ENCODE measurements at places on chromosomes 1 and 21.

DNA sequence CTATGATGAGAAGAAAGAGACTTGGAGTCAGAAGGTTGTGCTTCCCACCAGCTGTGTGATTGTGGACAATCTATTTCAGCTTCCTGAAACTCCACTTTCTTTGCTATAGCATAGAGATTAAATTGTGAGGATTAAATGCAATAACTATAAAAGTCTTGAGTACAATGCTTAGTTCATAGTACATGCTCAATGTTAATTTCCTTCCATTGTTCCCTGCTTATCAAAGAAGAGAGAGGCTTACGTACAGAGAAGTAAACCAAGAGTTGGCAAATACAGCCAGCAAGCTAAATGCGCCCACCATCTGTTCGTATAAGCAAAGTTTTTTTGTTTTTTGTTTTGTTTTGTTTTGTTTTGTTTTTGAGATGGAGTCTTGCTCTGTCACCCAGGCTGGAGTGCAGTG, 317.9 kb upstream of the NFIA start:
- DNase-seq, result no peak

GRCh38 chr1:20587661-20588053, 1.2 kb upstream of the CDA start:
- no peak for DNase-seq

GRCh38 chr1:211579440-211580302, 710 bp upstream of the SLC30A1 start:
- DNase-seq, result no peak

GRCh38 chr1:213507472-213508223, 456.6 kb downstream of the RPS6KC1 start:
- no peak for DNase-seq

DNA sequence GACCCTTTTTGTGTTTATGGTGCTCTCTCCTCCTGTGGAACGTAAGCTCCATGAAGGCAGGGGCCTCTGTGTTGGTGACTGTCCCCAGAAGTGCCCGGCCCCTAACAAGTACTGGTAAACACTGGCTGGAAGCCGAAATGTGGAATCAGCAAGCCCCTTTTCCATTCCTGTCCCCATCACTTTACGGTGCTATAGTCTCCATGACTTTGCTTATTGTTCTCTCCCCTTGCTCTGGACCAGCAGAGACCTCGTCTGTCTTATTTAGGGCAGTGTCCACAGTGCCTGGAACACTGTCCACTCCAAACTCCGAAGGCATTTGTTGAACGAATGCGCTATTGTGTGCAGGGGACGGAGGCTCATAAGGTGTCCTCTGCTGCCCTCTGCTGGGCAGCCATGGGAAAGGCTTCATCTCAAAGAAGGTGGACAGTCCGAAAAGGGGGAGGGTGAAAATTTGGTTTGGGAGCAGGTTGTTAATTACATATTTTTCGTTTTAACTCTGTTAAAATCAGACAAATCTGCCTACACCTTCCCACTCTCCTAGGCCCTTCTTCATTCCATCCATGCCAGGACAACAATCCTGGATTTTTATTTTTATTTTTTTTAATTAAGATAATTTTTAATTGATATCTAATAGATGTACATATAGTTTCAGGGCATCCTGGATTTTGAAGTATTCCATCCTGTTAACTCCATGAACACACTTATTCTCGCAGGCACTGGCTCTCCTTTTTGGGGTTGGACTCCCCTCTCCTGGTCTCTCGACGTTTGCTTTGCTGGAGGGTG, 115.6 kb downstream of the PGBD5 start:
- DNase-seq, result peak; percentile 62

GRCh38 chr1:84972377-84972987, 24.4 kb downstream of the MCOLN2 start:
- DNase-seq, result no peak

DNA sequence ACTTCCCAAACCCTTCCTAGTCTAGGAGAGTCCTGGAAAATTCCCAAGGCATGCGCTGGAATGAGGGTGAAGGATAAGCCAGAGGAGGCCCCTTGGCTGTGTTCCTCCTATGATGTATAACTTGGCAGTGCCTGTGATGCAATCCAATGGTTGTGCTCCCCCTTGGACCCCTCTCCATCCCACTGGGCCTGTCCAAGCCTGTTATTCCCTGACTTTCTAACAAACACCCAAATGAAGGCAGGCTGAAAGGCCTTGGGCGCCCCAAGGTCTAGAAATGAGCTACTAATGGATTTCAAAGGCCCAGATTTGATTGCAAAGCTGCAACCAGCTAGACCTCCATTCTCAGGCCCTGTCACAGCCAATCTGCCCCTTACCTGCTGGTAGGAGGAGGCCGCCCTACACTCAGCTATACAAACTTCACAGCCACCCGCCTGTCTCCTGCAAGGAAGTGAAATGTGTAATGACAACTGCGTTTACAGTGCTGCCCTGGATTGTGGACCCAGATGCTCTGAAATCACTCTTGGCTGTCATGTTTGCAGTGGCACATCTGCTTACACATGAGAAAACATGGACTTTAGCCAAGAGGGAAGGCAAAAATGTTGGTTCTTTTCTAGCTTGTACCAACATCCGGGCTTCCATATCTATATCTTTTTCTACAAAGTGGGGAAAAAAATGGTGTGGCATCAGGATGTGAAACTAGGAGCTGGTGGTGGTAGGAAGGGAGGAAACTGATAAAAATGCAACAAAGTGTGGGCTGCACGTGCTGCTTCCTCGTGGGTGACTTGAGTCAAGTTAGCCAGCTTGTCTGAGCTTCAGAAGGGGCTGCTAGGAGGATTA, 130.4 kb downstream of the TRABD2B start:
- DNase-seq, result no peak

- DNase-seq, result no peak
Measured at GRCh38 chr1:78275906-78276685, 214.7 kb upstream of the PTGFR start.

DNA sequence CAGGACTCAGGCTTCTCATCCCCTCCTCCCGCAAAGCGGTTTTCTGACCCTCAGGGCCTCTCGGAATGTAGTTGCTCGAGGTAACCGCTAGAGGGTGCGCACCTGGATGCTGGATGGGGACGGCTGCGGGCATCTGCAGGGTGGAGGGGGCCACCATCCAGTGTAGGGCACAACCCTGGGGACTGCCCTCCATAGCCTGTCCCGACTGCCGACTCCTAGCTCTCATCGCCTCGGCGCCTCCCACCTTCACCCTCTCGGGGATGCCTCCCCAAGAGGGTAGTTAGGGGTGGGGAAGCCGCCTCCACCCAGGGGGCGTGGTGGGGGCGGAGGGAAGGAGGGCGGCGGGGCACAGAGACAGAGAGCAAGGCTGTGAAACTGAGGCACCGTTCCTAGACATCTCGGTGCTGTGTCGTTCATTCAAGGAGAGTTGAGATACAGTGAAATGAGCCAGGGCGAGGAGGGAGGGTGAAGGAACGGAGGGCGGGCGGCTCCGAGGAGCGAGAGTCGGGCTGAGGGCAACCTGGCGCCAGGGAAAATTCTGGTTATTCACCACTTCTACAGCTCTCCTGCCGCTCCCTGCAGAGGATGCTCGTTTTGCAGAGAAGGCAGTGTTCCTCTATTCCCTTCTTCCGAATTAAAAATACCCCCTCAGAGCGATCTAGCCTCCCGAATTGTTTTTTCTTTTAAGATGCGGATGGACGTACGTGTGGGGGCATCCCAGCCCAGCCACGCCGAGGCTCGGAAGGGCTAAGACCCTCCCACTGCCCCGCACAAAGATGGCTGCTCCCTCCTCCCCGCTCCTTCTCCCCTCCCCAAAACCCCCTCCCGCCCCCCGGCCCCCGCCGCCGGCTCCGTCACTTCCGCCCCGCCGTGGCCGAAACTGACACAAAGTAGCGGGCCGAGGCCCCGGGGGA, at the start of gene ATP8B2:
Gene ATP8B2 (plus strand): TSS at position 857 of the 914 bp plus-strand sequence. CDS start 2,617 bp downstream, outside the sequence.
- peak; percentile 65 for DNase-seq

DNA sequence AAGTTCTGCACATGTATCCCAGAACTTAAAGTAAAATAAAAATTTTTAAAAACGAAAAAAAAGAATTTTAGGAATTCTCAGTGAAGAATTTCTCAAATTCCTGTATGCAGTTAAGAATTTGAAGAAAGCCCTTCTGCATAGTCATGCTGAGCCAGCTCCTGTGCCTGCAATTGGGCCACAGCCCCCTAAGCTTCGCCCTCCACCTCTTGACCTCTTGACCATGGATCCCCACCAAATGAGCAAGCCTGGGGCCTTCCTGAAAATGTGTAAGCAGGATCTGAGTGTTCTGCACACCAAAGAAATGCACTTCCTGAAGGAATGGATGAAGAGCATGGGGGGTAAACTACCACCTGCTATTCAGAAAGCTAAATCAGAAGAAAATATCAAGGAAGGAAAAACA, 52.0 kb downstream of the NBPF6 start:
- DNase-seq, result no peak

- DNase-seq, result peak; percentile 41
Measured at GRCh38 chr1:117049857-117050256, 10.3 kb upstream of the TTF2 start.

DNA sequence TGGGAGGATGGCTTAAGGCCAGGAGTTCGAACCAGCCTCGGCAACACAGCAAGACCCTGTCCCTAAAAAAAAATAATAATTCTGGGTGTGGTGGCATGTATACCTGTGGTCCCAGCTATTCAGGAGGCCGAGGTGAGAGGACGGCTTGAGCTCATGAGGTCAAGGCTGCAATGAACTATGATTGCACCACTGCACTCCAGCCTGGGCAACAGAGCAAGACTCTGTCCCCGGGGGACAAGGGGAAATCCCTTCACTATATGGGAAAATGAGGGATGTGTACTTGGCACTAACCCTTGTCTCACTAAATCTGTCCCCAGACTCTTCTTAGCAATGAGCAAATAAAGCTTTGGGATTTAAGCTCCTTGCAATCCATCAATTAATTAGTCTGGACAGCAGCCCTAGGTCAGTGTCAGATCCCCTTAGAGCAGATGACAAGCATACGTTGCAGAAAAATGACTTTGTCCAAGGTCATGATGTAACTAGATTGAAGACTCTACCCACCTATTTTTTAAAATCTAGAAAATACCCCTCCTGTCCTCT, 9.4 kb downstream of the KDM5B start:
- DNase-seq, result no peak

GRCh38 chr1:30523055-30524020, 200.0 kb downstream of the MATN1 start:
- no peak for DNase-seq

GRCh38 chr21:14096172-14096571, 114.6 kb downstream of the LIPI start:
- no peak for DNase-seq

DNA sequence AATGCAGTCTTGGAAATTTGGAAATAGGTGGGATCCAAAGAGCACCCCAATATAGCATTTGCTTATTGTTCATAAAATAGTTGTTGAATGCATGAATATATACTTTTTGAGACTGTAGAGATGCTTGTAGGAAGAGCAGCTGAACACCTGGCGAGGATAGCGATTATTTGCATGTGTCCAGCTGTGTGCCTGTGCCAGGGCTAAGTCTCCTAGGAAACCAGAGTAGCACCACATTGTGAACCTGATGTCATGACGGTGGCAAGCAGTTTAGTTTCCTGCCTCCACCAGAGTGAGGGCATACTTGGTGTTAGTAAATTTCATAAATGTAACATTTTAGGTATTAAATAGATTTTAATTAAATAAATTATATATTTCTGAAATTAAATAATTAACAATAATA, 37.3 kb upstream of the IRF2BP2 start:
- DNase-seq, result no peak

- DNase-seq, result no peak
Measured at GRCh38 chr1:98991127-98992012, 13.3 kb downstream of the PLPPR5 start.

DNA sequence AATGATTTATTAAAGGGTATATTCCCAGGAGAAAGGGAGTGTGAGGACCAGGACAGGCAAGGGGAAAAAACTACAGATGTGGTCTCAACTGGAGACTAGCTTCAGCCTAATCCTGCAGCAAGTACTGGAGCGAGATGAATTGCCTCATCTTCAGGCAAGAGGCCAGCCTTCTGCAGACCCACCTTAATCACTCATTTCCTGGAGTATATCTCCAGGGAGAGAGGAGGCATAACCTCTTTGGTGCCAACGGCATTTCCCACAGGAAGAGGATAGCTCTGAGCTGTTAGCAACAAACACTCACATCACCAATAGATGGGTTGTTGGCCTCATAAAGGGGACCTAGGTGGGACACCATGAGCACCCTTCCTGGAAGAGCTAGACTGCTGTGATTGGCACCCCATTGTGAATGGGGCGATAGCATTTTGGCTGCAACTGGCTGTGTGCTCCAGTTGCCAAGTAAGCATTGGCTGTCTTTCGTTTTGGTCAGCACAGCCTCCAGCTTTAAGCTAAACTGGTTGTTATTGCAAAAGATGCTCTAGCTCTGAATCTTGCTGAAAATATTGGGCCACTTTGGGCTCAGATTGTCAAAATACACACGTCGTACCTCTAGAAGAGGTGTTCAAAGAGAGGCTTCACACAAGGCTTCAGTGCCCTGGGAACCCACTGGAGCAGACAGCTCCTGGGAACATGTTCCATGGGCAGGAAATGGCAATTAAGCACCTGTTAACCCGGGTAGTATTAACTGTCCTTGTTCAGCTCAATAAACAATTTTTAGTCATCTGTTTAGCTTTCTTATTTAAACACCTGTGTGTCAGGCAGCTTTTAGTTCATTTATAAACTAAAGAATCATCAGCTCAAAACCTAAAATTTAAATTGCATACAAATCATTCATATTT, 314.8 kb upstream of the C1orf87 start:
- no peak for DNase-seq

DNA sequence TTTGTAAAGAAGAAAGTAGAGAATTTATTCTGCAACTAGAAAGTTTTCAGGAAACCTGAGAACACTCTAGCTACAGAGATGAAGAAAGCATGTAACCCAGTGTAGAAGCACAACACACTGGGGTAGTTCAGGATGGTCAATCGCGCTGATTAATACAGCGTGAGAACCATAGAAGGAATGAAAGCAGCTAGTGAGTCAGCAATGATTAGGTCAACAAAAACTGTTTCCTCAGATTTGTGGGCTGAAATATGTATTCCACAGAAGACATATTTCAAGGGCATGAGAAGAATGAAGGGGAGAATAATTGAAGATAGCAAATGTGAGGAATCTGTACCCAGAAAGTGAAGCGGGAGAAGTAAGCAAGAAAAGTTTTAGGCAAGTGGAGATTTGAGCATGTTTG, 97.8 kb upstream of the ADGRL2 start:
- no peak for DNase-seq

DNA sequence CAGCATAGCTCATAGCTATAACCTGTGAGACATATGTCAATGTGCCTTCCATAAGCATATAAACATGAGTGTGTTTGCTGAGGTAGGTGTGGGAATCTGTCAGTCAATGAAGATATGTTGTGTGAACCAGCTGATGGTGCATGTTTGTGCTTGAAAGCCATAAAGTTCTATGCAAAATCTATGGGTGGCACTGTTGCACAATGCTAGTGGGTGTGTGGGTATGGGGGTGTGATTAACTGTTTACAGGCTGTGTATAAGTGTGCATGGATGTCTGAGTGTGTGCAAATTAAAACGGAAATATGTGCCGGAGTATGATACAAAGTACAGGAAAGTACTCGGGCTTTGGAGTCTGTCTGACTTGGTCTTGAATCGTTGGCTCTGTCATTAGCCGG, 1.0 kb upstream of the ATP2B4 start:
- peak; percentile 58 for DNase-seq

GRCh38 chr1:91171898-91172297, 150.1 kb upstream of the ZNF644 start:
- DNase-seq, result no peak

All from stimulated activated naive CD4-positive, alpha-beta T cell (primary cell).